Activated CD4-positive, alpha-beta T cell treated with anti-CD3 and anti-CD28 coated beads for 48 hours (primary cell): ENCODE measurements at places on chromosomes 11 and 22.

- no peak for DNase-seq
Observed at GRCh38 chr11:31509051-31509428, 382 bp downstream of the IMMP1L start.

DNA sequence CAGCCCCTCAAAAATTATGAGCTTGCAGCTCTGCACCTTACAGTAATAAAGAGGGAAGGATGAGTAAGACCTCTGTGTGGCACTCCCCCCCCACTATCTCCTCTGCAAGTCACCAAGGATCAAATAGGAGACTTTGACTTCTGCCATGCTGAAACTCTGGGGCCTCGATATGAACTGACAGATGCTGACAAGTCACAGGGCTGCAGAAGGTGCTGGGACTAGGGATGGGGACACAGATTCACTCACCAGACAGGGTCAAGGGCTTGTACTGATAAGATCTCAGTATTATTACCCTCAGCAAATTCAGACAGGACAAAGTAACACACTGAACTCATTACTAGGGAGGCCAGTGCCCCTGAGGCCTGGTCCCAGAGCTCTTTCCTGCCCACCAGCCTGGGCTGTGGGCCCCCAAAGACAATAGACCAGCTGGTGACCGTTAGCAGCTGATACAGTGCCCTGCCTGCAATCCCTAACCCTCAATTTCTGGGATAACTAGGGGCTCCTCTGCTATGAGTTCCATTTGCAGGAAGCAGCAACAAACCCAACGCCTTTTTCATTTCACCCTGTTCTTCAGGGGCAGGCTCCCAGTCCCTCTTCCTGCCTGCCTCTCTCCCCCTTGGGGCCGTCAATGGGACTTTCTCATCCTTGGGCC lies 20.1 kb downstream of the TMPRSS13 start:
- no peak for DNase-seq

DNA sequence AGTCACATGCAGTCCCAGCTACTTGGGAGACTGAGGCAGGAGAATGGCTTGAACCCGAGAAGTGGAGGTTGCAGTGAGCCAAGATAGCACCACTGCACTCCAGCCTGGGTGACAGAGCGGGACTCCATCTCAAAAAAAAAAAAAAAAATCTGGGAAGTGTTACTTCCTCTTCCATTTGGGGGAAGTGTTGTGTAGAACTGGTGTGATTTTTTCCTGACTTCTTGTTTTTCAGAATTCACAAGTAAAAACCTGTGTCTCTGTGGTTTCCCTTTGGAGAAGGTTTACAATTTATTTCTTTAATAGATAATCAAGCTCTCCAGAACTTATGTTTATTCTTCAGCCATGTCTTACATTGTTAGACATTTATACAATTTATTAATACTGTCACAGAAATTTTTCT lies 396.1 kb downstream of the BRD1 start:
- DNase-seq: no peak

GRCh38 chr11:68939583-68940555 lies 36.2 kb downstream of the IGHMBP2 start:
- no peak for DNase-seq
